ENCODE measurements at places on chromosomes 16 and 17.

GRCh38 chr17:17106756-17107155 is 64.5 kb downstream of the MPRIP start:
- no peak for DNase-seq

DNA sequence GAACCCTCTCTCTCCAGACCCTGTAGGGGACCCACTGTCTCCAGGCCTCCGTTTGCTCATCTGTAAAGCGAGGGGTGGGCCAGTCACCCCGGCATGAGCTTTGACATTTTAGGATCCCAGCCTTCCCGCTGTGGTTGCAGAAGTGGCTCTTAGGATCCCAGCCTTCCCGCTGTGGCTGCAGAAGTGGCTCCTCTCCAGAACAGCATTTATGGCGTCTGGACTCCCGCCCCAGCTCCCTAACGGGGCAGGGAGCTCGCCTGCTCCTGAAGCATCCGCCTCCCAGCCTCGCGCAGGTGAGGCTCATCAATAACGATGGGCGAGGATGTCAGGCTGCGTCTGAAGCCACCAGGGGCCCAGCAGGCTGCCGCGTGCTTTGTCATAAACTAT is 222.3 kb upstream of the TNRC6C start:
- DNase-seq, result no peak

- DNase-seq, result no peak
Measured at GRCh38 chr17:77116371-77116860, 24.4 kb upstream of the SEC14L1 start.

GRCh38 chr16:47778106-47778801 is 317.1 kb downstream of the PHKB start:
- DNase-seq, result no peak

DNA sequence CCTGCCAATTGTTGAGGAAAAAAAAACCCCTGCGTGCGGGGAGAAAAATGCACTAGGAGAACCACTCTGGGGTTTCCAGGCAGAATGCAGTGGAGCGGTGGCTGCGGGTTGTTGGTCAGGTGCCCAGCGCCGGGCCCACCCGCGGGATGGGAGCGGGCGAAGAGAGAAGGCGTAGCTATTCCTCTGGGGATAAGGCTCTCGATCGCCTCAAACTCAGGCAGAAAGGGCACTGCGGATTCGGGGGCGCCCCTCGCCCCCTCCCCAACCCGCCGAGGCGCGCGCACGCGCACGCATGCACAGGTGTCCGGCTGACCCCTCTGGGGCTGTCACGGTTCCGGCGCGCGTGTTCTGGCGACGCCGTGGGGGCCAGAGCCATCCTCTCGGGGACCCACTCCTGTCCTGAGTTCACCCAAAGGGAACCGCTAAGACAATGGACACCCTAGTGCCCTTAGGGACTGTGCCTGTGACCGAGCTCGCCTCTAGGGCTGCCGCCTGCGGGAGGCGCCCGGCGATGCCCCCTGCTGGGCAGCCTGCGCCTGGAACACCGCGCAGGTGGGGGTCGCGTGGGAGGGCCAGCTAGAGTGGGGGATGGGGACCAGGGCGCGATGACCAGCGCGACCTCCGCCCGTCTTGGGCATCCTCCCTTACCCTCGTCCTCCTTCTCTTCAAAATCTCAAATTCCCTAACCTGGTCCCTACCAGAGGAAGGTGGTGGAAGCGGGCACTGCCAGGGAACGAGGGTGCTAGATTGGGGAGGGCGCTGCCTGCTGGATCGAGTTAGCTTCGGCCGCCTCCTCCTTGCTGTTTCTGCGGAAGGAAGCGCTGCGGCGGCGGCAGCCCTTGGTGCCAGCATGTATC is 14.4 kb upstream of the CBX8 start:
- peak; percentile 62 for DNase-seq

- peak; percentile 34 for DNase-seq
Measured at GRCh38 chr17:1783834-1784611, 22.2 kb downstream of the SERPINF1 start.

DNA sequence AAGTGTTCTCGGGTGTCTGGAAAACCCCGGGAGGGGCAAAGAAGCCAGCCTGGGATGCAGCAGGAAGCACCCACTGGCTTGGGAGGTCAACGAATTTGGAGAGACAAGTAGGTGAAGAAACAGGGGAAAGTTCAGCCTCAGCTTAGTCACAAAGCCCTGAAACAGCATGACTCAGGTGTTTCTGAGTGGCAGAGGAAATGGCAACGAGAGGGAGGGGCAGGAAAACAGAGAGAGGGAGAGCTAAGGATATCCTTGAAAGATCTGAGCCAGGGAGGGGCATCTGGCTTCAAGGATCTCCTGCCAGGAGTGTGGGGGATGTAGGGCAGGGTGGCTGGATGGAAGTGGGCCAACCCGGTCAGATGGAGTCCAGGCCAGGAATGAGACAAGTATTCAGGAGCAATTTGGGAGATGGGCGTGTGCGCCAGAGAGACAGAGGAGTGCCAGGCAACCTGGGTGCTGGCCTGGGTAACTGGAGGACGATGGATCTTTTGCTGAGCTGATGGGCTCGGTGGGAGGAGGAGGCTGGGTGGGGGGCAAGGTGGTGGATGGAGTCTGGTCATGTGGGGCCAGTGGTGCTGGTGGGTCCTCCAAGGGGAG is 27.2 kb downstream of the ABCC3 start:
- DNase-seq, result peak; percentile 18

DNA sequence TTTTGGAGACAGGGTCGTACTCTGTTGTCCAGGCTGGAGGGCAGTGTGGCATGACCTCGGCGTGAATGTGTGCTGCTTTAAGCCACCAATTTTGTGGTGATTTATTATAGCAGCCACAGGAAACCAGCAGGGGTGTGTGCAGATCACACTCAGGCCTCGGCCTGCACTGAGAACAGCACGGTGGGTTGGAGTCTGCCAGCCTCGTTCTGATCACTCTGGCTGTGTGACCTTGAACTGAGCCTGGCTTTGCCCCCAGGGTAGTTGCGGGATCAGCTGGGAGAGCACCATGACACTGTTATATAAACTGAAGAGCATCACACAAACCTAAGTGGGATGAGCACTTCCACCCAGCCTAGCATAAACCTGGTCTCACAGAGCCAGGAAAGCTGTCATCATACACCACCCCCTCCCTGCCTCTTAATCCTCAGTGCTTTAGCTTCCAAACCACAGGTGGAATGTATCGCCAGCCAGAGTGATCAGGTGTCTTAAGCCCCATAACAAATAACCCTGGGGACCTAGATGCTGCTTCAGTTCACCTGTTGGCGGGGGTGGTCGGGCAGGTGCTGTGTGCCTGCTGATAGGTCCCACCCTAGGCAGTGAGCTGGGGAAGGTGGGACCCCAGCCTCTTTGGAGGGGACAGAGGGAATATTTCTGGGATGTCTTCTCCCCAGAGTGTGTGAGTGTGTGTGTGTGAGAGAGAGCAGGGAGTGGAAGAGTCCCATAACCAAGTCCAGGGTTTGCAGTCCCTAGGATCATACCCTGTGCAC is 28.6 kb upstream of the NDRG4 start:
- no peak for DNase-seq

- DNase-seq, result no peak
Measured at GRCh38 chr16:4574919-4575705, 19.0 kb downstream of the C16orf96 start.

GRCh38 chr16:31194898-31195297 is 7.7 kb downstream of the PYCARD start:
- DNase-seq, result no peak

DNA sequence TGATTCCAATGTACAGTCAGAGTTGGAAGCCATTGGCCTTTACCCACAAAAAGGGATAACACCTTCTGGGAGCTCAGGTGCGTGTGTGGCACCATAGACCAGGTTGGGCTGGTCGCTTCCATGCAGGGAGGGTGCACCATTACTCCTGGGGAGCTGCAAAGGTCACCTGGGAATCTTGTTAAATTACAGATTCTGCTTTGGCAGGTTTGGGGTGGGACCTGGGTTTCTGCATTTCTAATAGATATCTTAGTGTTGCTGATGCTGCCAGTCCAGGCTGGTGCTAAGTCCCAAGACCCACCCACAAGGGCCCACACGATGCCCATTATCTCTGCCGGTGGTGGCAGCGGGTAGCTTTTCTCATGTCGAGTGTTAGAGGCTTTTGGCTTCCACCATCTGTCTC is 148.3 kb upstream of the CACNG5 start:
- no peak for DNase-seq

DNA sequence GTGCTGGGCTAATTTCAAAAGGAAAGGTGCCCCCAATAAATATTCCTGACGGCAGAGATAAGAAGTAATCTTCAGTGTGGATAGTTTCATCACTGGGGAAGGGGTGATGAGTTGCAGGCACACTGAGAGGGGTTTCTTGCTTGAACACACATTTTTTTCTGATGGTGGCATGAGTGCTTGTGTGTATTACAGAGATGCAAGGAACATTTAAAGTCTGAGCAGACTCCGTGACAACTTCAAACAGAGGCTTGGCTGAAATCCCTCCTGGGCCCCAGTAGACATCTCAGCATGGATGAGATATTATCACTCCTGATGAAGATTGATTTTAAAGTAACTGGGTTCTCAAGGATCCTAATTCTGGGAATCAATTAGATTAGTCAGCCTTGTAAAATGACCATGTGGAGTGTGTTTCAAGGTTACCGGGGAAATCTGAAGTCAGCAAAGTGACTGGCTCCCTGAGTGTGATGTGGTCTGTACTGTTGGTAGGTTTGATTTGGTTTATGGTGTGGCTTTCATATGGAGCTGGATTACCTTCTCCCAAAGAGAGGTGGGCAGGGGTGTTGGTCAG is 435.8 kb upstream of the EEF2KMT start:
- DNase-seq, result no peak

DNA sequence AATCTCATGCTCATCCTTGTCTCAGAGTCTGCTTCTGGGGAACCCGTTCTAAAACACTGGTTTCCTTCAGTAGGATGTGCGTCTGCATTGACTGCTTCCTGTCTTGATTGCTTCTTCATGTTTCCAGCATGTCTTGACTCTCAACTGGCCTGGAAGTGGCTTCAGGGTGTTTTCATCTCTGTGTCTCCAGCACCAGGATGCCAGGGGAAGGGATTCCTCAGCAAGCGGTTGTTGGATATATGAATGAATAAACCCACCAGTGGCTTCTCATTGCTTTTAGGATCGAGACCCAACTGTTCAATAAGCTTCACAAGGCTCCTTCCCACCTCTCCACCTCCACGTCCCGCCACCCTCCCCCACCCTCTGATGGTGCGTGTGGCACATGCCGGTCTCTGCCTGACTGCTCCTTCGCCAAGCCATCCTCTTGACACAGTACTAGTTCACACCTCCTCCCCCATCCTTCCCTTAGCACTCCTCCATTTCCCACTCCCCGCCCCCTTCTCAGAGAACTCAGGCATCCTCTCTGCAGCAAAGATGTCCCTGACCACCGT is 14.1 kb upstream of the TNS4 start:
- no peak for DNase-seq

GRCh38 chr16:24748242-24748641 is 18.8 kb downstream of the TNRC6A start:
- no peak for DNase-seq

GRCh38 chr17:4080686-4081085 is 62.1 kb downstream of the ZZEF1 start:
- no peak for DNase-seq

GRCh38 chr16:77514500-77515220 is 79.8 kb upstream of the ADAMTS18 start:
- DNase-seq, result peak; percentile 5

DNA sequence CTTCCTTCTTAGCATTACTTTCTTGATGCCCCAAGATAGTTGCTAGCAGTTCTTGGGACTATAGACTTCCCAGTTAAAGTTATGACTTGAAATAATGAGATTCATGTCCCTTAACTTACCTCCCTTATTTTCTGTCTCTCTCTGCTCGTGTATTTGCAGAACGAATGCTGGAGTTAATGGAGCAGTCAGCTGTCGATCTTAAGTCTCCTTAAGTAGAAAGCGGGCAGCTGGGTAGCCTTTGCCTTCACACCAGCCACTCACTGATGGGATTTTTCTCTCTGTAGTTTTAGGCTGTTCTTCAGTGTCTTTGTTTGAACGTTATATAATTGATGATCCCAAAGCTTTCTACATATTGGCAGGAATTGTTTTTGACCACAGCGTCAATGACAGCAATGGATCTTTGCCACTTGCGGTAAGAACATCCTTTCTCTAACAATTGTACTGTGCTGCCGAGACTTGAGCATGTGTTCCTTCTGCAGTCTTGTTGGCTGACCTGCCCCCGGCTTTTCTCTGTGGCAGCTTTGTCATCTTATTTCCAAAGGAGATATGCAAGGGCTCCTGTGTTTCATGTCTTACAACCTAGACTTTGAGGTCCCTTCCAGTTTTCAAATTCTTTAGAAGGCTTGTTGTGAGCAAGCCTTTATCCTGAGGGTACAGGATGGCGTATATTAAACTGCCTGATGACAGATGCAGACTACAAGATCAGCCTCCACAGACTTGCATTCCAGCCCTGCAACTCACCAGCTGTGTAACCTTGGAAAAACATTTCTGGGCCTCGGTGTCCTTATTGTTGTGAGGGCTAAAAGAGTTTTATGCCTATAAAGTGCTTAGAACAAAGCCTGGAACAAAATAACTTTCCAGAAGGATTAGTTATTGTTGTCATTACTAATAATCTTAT is 25.1 kb upstream of the ABCA3 start:
- no peak for DNase-seq

- no peak for DNase-seq
Measured at GRCh38 chr17:721540-721937, 6.9 kb upstream of the VPS53 start.
